ENCODE measurements at places on chromosomes 11 and 22.

DNA sequence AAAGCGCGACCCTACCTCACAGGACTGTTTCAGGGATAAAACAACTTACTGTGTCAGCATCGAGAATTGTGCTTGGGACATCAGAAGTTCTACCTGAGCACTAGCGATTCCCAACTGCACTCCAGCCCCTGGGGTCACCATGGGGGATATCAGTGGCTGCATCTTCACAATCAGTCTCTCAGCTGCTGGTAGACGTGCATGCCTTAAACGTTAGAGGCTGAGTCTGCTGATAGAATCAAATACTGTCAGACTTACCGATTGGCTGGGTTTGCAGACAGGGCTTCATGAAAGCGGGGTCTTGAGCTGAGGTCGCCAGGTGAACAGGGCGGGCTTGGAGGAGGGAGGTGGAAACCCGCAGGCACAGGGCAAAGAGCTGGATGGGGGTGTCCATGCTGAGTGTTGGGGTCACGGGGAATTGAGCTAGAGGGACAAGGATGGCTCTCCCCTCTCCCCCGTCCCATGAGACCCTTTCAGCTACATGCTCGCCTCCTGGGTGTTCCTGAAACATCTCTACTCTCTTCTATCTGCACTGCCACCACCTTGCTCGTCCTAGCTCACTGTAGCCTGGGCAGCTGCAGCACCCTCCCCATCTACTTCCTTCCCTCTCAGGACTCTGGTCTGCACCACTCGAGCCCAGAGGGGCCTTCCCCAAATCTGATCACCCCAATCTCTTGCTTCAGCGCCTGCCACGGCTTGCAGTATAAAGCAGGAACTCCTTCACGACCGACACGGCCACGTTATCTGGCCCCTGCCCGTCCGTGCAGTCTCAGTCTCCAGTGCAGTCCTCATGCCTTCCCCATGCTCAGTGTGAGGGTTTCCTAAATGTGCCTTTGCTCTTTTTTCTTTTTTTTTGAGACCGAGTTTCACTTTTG, 43.5 kb downstream of the ST14 start:
- H3K27ac ChIP-seq = no peak overlapping the region
- no peak for DNase-seq
- H3K4me1 ChIP-seq = no peaks in the 10 kb centered on the region
- H3K27me3 ChIP-seq = no peaks in the 10 kb centered on the region
- H3K36me3 ChIP-seq = no peaks in the 10 kb centered on the region
- H3K4me3 ChIP-seq = no peak overlapping the region

- H3K4me1 ChIP-seq = peaks cover 11% of the 10 kb centered on the region
- DNase-seq = no peak
- H3K4me3 ChIP-seq = no peak overlapping the region
- H3K27me3 ChIP-seq = no peaks in the 10 kb centered on the region
Observed at GRCh38 chr22:39313258-39314001, 6.0 kb downstream of the RPL3 start.

GRCh38 chr11:71577469-71578004, 5.1 kb downstream of the KRTAP5-11 start:
- no peaks in the 10 kb centered on the region for H3K4me1 ChIP-seq
- H3K36me3 ChIP-seq = no peaks in the 10 kb centered on the region
- H3K4me3 ChIP-seq = no peak overlapping the region
- H3K27me3 ChIP-seq = no peaks in the 10 kb centered on the region
- DNase-seq = no peak

- H3K36me3 ChIP-seq = peaks cover 8% of the 10 kb centered on the region
- DNase-seq = no peak
- no peaks in the 10 kb centered on the region for H3K27me3 ChIP-seq
- no peak overlapping the region for H3K4me3 ChIP-seq
- H3K27ac ChIP-seq = no peak overlapping the region
Observed at GRCh38 chr11:123601743-123602142, 52.7 kb downstream of the SCN3B start.

- H3K4me1 ChIP-seq = peaks cover 20% of the 10 kb centered on the region
- no peaks in the 10 kb centered on the region for H3K36me3 ChIP-seq
- no peaks in the 10 kb centered on the region for H3K27me3 ChIP-seq
- peak overlapping the region; percentile 95 for H3K4me3 ChIP-seq
- no peak for DNase-seq
Observed at GRCh38 chr11:62752994-62753735, 795 bp downstream of the ZBTB3 start.

GRCh38 chr11:10255388-10256125, 38.5 kb downstream of the SBF2 start:
- peaks cover 8% of the 10 kb centered on the region for H3K4me1 ChIP-seq
- DNase-seq = no peak
- no peak overlapping the region for H3K4me3 ChIP-seq
- no peaks in the 10 kb centered on the region for H3K36me3 ChIP-seq

GRCh38 chr11:45449036-45449601, 163.0 kb upstream of the SYT13 start:
- H3K4me3 ChIP-seq = no peak overlapping the region
- H3K27ac ChIP-seq = no peak overlapping the region
- H3K4me1 ChIP-seq = no peaks in the 10 kb centered on the region

DNA sequence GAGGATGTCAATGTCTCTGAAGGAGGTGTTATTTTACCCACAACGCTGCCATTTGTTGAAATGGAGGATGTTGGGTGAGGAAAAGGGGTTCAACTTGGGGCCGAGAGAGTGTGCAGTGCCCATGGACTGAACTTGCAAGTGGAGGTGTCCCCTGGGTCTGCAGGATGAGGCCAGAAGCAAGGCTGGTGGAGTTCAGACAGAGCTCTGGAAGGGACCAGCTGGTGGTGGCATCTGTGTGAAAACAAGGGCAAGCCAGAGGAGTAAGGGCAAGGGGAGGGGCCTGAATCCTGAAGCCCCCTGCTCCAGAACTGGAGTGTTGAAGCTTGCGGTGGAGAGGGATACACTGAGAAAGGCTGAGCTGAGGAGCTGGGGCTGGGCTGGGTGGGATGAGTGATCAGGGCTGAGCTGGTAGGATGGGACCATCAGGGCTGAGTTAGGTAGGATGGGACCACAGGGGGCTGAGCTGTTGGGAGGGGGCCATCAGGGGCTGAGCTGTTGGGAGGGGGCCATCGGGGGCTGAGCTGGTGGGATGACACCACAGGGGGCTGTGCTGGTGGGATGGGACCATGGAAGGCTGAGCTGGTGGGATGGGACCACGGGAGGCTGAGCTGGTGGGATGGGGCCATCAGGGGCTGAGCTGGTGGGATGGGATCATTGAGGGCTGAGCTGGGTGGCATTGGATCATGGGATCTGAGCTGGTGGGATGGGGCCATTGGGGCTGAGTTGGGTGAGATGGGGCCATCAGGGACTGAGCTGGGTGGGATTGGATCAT, 13.4 kb upstream of the CTSD start:
- H3K4me3 ChIP-seq = no peak overlapping the region
- no peak overlapping the region for H3K27ac ChIP-seq
- H3K4me1 ChIP-seq = peaks cover 34% of the 10 kb centered on the region

GRCh38 chr11:83192606-83193245, 786 bp upstream of the ANKRD42 start:
- H3K4me1 ChIP-seq = peaks cover 22% of the 10 kb centered on the region
- peaks cover 23% of the 10 kb centered on the region for H3K36me3 ChIP-seq
- no peaks in the 10 kb centered on the region for H3K27me3 ChIP-seq
- DNase-seq = no peak
- peak overlapping the region; percentile 95 for H3K4me3 ChIP-seq

DNA sequence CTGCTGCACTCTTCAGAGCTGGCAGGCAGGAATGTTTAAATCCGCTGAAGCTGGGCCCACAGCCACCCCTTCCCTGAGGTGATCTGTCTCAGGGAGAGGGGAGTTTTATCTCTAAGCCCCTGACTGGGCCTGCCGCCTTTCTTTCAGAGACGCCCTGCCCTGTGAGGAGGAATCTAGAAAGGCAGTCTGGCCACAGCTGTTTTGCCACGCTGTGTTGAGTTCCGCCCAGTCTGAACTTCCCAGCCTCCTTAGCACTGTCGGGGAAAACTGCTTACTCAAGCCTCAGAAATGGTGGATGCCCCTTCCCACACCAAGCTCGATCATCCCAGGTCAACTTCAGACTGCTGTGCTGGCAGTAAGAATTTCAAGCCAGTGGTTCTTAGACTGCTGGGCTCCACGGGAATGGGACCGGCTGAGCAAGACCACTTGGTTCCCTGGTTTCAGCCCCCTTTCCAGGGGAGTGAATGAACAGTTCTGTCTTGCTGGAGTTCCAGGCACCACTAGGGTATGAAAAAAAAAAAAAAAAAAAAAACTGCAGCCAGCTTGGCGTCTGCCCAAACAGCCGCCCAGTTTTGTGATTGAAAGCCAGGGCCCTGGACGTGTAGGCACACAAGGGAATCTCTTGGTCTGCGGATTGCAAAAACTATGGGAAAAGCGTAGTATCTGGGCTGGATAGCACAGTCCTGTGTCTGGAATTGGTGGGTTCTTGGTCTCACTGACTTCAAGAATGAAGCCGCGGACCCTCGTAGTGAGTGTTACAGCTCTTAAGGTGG, 127.4 kb downstream of the SPON1 start:
- no peaks in the 10 kb centered on the region for H3K27me3 ChIP-seq
- no peak overlapping the region for H3K27ac ChIP-seq
- H3K4me3 ChIP-seq = no peak overlapping the region
- DNase-seq = no peak
- H3K4me1 ChIP-seq = peaks cover 4% of the 10 kb centered on the region
- no peaks in the 10 kb centered on the region for H3K36me3 ChIP-seq

DNA sequence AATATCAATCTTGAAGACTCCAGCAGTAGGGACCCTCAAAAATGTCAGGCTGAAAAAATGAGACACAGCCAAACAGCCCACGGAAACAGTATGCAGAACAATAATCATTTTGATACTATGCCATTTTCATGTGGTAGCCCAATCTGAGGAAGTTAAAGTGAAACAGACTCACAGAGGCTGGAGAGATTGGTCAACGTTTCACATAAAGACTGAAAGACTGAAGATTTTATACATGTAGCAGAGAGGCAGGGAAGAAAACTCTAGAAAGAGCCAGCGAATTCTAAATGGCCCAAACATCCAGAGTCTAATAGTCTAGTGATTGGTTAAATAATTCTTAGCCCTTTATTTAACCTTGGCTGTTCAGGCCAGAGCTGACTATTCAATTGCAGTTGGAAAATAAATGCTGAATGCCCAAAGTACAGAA, 49.4 kb downstream of the MAML2 start:
- peak overlapping the region; percentile 30 for H3K4me3 ChIP-seq
- DNase-seq = peak; percentile 77
- H3K4me1 ChIP-seq = peaks cover 9% of the 10 kb centered on the region
- peak overlapping the region; percentile 65 for H3K27ac ChIP-seq
- no peaks in the 10 kb centered on the region for H3K27me3 ChIP-seq

GRCh38 chr11:3164138-3164551, 965 bp downstream of the OSBPL5 start:
- H3K4me3 ChIP-seq = peak overlapping the region; percentile 70
- no peaks in the 10 kb centered on the region for H3K36me3 ChIP-seq
- no peaks in the 10 kb centered on the region for H3K4me1 ChIP-seq
- H3K27me3 ChIP-seq = no peaks in the 10 kb centered on the region

- no peaks in the 10 kb centered on the region for H3K4me1 ChIP-seq
- no peak for DNase-seq
- no peaks in the 10 kb centered on the region for H3K27me3 ChIP-seq
- no peaks in the 10 kb centered on the region for H3K36me3 ChIP-seq
- H3K27ac ChIP-seq = no peak overlapping the region
- H3K4me3 ChIP-seq = no peak overlapping the region
Observed at GRCh38 chr11:72144807-72145565, 9.5 kb downstream of the FOLR3 start.

DNA sequence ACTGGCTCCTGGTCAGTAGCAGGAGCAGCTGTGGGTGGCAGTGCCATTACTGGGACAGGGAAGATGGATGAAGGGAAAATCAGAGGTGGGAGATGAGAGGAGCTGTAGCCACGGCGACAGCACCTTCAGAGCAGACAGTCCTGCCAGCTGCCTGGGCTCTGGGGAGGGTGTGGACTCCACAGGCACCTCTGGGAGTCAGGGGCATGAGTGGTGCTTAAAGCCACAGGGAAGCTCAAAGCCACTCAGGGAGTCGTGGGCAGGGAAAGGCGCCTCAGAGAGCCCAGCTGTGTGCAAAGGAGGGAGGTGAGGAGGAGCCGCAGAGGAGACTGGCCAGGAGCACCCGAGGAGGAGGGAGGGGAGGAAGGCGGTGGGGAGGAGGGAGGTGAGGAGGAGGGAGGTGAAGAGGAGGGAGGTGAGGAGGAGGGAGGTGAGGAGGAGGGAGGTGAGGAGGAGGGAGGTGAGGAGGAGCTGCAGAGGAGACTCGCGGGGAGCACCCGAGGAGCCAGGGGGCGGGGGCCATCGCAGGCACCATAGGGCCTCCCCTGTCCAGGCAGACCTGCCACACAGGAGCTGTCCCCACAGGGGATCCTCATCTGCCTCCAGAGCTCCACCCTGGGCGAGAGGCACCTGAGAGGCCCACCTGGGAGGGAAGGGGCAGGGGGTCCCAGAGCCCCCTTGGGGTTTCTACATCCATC, 977.6 kb downstream of the BRD1 start:
- no peaks in the 10 kb centered on the region for H3K4me1 ChIP-seq
- no peak overlapping the region for H3K4me3 ChIP-seq
- no peak for DNase-seq
- H3K27ac ChIP-seq = no peak overlapping the region
- H3K27me3 ChIP-seq = peaks cover 7% of the 10 kb centered on the region

DNA sequence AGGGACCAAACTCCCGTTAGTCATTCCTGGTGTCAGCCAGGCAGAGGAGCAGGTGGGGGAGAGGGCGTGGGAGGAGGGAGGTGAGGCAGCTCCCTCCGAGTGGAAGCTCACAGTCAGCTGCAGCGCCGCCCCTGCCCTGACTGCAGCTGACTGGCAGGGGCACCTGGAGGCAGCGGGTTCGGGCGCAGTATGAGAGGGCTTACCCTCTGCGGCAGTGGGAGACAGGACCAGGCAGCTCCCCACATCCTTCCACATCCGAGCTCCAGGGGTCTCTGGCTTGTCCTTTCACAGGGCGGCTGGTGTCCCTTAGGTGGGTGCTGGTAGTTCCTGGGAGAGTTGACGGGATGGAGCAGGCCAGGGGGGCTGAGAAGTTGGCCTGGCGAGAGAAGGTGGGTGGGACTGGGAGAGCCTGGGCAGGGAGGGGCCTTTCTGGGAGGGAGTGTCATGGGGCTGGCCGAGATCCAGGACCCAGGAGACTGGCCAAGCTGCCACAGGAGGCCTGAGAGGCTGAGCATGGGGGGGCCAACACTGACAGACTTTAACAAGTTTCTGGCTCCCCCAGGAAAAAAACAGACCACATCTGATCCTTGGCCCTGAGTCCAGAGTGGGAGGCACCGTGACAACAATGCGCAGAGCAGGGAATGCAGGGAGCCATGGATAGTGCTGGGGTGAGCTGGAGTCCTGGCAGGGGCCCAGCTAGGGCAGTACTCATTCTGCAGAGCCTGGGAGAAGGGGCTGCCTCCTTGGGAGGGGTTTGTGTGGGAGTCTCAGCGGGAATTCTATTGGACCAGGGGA, 4.9 kb downstream of the ADORA2A start:
- DNase-seq = no peak
- H3K36me3 ChIP-seq = no peaks in the 10 kb centered on the region
- H3K4me3 ChIP-seq = no peak overlapping the region

GRCh38 chr11:67644042-67644441, 4.5 kb upstream of the TBX10 start:
- no peak for DNase-seq
- H3K4me3 ChIP-seq = no peak overlapping the region
- H3K27me3 ChIP-seq = no peaks in the 10 kb centered on the region
- no peak overlapping the region for H3K27ac ChIP-seq
- H3K4me1 ChIP-seq = peaks cover 4% of the 10 kb centered on the region
- H3K36me3 ChIP-seq = no peaks in the 10 kb centered on the region

All from common myeloid progenitor, CD34-positive (primary cell).